Amniotic epithelial cell (primary cell): ENCODE measurements at places on chromosomes 1 and 21.

GRCh38 chr1:237105826-237106225 is 63.8 kb downstream of the RYR2 start:
- no peak for DNase-seq

DNA sequence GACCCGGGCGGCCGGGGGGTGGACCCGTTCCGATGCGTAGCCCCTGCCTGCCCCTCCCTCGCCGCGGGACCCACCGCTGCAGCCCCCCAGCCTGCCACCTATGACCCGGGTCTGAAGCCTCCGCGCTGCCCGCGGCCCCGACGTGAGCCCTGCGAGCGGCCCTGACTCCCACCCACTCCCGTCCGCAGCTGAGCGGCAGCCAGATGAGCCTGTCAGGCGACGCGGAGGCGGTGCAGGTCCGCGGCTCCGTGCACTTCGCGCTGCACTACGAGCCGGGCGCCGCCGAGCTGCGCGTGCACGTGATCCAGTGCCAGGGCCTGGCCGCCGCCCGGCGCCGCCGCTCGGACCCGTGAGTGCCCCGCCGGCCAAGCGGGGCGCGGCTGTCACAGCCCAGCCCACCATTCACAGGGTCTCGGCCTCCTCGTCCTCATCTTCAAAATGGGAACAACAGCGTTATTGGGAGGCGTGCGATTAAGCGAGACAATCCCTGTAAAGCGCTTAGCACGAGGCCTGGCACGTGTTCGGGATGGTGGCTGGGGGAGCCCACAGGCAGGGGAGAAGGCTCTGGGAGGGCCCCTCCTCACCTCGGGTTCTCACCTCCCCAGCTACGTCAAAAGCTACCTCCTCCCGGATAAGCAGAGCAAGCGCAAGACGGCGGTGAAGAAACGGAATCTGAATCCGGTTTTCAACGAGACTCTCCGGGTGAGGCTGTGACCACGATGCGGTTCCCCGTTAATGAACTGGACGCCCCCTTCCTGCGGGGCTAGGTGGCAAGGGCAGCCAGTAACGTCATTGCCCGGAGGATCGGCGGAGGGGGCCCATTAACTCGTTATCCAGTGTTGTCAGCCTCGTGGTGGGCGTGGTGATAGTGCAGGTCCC is 8.2 kb downstream of the SYTL1 start:
- peak; percentile 70 for DNase-seq

GRCh38 chr1:230992100-230992774 is 13.3 kb downstream of the ARV1 start:
- no peak for DNase-seq

GRCh38 chr1:10987840-10988417 is 24.5 kb upstream of the TARDBP start:
- no peak for DNase-seq

DNA sequence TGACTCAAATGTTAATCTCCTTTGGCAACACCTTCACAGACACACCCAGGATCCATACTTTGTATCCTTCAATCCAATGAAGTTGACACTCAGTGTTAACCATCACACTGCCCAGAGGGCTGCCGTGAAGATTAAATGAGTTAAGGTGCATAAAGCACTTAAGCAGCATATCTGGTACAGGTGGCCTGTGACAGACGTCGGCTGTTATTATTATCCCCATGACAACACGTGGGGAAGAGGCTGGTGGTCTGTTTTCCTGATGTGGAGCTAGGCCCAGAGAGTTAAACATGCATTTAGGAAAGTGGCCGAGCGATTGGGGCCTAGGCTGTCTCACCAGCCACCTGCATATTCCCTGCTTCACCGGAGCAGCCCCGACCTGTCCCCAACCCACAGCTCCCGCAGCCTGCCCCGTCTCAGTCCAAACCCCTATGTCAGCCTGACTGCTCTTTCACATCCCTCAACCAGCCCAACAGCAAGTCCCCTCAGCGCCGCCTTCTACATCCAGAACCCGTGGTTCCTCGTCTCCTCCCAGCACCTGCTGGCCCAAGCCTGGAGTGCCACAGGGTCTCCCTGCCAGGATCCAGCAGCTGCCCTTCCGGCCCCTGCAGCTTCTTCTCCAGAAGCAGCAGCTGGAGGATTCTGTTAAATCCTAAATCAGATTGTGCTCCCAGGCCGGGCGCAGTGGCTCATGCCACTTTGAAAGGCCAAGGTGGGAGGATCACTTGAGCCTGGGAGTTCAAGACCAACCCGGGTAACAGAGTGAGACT is 77.9 kb downstream of the FBXO2 start:
- DNase-seq = no peak

GRCh38 chr1:55146781-55147180 is 68.4 kb downstream of the USP24 start:
- DNase-seq = peak; percentile 38

DNA sequence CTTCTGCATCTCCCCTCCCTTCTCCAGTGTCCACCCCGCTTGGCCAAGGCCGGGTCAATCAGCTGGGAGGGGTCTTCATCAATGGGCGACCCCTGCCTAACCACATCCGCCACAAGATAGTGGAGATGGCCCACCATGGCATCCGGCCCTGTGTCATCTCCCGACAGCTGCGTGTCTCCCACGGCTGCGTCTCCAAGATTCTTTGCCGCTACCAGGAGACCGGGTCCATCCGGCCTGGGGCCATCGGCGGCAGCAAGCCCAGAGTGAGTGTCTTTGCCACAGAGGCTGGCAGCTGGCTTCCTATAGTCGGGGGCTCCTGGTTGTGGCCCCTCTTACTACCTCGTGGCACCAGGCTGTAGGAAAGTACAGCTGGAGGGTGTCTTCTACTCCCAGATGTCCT is 3.6 kb downstream of the PAX7 start:
- DNase-seq = no peak
